ENCODE measurements at places on chromosomes 2 and 18.
A peak's percentile ranks its signal among the peaks of the same experiment; 100 is the strongest.

DNA sequence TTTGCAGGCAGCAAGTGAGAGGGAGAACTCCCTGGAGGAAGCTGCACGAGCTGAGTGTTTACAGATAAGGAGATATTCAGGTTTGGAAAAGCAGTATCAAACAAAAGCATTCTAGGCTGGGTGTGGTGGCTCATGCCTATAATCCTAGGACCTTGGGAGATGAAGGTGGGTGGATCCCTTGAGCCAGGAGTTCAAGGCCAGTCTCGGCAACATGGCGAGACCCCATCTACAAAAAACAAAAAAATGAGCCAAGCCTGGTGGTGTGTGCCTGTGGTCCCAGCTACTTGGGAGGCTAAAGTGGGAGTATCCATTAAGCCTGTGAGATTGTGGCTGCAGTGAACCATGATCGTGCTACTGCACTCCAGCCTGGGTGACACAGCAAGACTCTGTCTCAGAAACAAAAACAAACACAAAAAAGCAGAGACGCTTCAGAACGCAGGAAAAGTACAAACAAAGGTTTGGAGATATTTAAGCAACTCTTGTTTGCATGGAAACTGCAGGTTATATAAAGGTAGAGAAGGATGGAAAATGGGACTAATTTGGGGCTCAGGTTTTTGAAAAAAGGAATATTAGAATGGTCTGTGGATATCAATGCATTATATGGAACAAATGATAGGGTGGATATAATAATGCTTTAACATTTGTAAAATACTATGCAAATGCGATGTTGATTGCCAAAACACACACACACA lies 31.6 kb downstream of the MYCN start:
- no peak for DNase-seq

- DNase-seq, result no peak
Observed at GRCh38 chr2:240216167-240216566, 75.7 kb upstream of the OTOS start.

DNA sequence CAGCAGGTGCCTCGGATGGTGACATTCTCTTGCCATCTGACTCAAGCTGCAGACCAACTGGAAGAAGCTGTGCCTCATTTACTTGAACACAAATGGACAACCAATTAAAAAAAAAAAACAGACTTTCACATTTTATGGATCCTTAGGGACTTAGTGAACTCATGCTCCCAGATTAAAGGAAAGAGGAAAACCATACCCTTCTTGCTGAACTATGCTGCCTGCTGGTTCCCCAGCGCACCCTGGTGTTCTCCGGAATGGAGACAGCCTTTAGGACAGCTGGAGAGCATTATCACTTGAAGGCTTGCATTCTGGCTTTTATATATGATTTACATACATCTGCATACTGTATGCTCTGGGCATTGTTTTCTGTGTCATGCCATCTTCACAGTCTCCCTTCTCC lies 370.7 kb downstream of the SLC4A3 start:
- DNase-seq, result peak; percentile 53

- no peak for DNase-seq
Observed at GRCh38 chr2:70503896-70504295, 49.7 kb downstream of the TGFA start.

DNA sequence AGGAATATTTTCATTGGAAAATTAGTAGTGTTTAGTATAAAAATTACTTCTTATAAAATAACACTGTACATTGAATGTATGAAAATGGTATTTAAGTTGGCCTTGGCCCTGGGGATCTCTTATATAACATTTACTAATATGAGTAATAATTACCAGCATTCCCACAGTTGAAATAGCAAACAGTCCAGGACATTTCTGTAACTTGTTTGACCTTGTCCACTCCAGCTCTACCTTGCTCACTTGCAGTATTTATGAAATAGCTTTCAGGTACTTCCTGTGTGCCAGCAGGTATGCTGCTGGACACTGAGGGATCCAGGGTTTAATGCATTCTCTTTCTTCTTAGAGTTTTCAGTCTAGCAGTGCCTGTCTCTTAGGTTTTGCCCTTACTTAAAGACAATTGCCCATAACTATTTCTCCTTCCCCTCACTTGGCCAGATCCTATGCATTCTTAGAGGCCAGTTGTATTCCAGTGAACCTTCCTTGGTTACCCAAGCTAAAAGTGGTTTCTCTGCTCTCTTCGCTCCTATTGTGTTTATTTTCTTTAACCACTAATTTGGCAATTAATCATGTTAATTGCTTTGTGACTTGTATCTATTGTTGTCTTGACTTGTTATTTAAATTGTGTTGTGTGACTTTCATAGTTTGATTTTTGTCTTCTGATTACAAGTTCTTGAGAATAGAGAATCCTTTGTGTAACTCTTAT lies 25.9 kb downstream of the BABAM2 start:
- no peak for DNase-seq

DNA sequence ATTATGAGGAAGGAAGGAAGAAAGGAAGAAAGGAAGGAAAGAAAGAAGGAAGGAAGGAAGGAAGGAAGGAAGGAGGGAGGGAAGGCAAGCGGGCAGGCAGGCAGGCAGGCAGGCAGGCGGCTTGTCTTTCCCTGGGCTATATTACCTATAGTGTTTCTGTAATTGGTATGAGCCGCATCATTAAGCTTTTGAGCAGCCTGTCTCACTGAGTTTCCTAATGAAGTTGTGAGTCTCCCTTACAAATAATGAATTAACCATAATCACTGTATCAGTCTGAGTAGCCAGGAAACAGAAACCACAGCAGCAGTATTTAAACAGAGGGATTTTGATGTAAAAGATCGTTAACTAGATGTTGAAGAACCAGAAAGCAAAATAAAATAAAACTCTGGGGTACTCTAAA lies 11.8 kb upstream of the SULT1C3 start:
- DNase-seq, result no peak

- DNase-seq, result peak; percentile 84
Observed at GRCh38 chr2:133504566-133505505, 63.4 kb downstream of the NCKAP5 start.

GRCh38 chr2:95352310-95353054 lies 50.0 kb upstream of the FAHD2A start:
- DNase-seq, result no peak

DNA sequence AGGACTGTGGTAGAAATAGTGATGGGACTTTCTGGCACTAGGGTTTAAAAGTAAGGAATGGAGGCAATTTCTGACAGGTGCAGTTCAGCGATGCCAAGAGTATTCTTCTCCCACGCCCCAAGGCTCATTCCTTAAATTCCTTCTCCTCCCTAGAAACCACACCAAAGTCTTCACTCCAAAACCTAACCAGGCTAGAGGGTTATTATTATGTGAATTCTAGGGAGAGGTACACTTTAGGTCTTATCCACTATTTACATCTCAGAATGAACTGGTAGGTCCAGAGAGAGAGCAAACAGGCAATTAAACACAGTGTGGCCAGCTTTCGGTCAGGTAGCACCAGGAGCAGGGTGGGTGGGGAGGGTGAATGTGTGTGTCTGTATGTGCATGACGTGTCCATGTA lies 11.4 kb downstream of the IL1F10 start:
- DNase-seq, result no peak

- DNase-seq, result no peak
Observed at GRCh38 chr18:59839246-59839645, 60.5 kb upstream of the PMAIP1 start.

- no peak for DNase-seq
Observed at GRCh38 chr18:48036226-48036625, 105.8 kb upstream of the SMAD2 start.

- DNase-seq, result no peak
Observed at GRCh38 chr18:35378574-35378896, 1.4 kb upstream of the ZNF396 start.

- no peak for DNase-seq
Observed at GRCh38 chr2:129732630-129733026, 246.8 kb upstream of the RAB6C start.

Measured in fibroblast of skin of right biceps (primary cell).